Activated CD4-positive, CD25-positive, alpha-beta regulatory T cell (primary cell): ENCODE measurements at places on chromosomes 13 and 19.

- no peak for DNase-seq
Observed at GRCh38 chr13:106802917-106803316, 235.0 kb upstream of the ARGLU1 start.

- DNase-seq: no peak
Observed at GRCh38 chr13:76643596-76643995, 242.6 kb downstream of the KCTD12 start.

GRCh38 chr13:42745655-42746054 is 35.7 kb upstream of the FAM216B start:
- DNase-seq: no peak

GRCh38 chr13:30906411-30907051 is 460 bp downstream of the MEDAG start:
- no peak for DNase-seq

GRCh38 chr19:51009061-51009891 is 7.9 kb upstream of the KLK8 start:
- no peak for DNase-seq

DNA sequence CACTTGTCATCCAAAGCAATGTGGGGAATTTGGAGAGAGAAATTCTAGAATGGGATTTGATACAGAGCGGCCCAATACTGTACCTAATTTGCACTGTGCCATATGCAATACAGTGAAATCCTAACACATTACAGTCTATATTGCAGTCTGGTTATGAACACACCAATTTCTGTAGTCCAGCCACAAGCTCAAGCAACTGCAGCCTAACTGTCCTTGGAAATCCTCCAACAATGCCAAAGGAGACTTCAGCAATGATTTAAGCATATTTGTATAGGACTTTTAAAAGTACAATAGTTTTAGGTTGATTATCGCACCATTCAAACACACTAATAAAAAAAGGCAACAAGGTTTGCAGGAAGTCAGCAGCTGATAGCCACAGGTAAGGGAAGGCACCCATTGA is 17.3 kb downstream of the DIAPH3 start:
- DNase-seq: no peak

DNA sequence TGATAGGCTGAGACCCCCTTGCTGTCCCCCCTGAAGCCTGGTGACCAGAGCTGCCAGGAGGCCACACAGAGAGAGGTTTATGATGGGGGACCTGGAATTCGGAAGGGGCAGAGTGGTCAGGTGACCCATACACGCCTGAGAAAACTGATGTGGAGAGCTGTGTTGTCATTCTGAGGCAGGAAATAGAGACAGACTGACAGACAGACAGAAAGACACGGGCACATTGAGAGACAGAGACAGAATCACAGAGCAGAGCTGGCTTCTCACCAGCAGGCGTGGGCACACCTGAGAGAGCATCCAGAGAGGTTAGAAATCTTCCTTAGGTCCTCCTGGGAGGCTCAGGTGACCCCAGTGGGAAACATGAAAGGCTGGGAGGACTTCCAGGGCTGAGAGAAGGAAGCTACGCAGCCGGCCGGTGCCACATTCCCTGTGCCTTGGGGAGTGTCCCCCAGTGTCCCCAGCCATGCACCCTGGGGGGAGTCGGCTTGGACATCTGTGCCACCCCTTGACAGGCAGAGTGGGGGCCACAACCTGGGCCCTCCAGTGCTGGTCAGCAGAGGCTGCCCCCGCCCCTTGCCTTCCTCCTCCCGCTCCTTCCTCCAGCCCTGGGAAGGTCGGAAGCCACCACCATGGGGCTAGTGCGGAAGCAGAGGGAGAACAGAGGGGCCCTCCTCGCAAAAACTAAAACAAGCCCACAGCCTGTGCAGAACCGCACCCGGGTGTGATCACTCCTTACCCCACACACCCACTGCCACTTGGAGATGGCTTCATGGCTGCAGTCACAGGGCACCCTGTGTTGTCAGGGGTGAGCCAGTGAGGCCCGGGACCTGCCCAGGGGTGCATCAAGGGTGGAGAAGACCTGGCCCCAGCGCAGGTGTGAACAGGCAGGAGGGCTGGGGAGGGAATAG is 2.2 kb downstream of the FFAR1 start:
- no peak for DNase-seq

GRCh38 chr19:55489711-55490477 is 1.7 kb downstream of the SSC5D start:
- DNase-seq: no peak

DNA sequence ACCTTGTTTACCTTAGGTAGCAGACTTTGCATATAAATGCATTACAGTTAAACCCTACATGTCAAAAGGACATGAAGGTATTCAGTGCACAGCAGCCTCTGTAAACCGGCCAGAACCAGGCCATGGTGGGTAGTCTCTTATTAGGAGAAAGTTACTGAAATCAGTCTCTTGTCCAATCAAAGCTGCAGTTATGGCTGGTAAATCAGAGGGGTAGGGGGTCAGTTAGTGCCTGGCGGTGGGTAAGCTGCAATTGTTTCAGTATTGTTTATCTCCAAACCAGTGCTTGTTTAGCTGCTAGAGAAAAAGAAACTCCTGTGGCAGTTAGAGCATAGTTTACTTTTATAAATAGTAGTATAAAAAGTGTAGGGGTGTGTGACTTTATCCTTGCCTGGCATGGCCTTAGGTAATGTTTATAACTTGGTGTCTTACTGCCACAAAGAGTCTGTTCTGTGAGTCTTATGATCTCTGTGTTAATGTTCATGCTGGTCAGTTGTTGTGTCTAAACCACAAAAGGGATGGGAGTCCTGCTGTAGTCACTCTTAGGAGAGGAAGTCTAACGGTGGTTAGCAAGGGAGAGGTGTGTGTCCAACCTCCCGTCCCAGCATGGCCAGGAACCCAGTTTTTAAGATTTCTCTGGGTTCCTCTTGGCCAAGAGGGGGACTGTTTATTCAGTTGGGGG is 28.0 kb downstream of the CHST8 start:
- DNase-seq: no peak

DNA sequence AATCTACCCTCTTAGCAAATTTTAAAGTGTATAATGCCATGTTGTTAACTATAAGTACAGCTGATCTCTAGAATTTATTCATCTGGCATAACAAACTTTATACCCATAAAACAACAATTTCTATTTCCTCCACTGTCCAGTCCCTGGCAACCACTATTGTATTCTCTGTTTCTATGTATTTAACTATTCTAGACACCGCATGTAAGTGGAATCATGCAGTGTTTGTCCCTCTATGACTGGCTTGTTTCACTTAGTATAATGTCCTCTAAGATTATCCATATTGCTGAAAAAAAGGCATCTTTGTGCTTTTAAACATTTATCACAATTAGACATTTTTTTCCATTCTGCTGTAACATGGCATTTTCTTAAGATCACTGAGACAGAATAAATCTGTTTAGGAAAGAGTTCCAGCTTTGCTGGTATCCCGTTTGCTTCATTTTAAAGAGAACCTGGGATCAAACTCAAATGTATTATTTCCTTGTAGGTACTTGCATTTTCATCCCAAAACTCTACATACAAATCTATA is 1191.0 kb downstream of the SLITRK5 start:
- no peak for DNase-seq

DNA sequence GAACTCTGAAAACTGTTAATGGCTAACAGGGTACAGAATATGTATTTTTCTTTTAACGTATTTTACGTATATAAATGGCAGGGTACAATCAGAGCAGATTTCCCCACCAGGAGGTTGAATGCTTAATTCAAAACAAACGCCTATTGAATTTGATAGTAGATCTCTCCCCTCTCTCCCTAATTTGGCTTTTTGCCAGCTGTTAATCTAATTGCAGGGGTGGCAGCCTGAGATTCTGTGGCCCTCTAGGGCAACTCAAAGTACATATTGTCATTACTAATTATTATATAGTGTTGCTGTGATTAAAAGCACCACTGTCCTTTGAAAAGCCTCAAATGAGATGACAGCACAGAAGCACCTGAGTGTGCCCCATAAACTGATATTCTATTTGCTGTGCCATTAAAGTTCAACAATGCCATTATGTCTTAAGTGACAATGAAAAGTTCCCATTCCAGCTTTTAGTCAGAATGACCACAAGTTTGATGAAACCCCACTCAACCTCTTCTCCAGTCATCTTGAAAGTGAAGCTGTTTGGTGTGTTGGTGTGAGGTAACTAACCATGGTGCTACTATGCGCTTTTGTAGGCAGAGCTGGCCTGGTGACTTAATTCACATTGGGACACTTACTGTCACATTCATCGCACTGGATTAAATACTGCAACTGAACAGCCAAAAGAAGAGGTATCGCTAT is 351.4 kb downstream of the KCNRG start:
- DNase-seq: no peak

GRCh38 chr13:82298106-82298505 is 1584.2 kb downstream of the SLITRK1 start:
- no peak for DNase-seq
